ENCODE measurements at places on chromosomes 16 and 17.
A peak's percentile ranks its signal among the peaks of the same experiment; 100 is the strongest.

DNA sequence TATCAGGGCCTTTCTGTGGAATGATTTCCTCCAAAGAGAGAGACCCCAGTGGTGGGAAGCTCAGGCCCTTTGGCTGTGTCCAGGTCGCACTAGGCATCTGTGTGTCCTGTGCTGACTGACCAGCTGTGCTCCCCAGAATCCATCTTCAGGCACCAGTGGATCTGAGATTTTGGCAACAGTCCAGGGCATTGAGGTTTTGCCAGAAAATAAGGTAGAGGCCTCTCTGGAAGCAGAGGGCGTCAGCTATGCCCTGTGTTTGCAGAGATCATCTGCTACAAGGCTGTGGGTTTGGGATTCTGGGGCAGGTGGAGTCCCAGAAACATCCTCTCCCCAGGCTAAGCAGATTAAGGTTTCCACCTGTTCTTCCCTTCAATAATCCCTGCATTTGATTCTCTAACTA, 57.5 kb upstream of the TOB1 start:
- no peak for DNase-seq

GRCh38 chr17:12358477-12358876, 307.2 kb upstream of the MYOCD start:
- DNase-seq = no peak

- DNase-seq = no peak
These were observed 30.7 kb upstream of the RPTOR start for GRCh38 chr17:80513892-80514291.

- no peak for DNase-seq
These were observed 4.6 kb upstream of the MFSD6L start for GRCh38 chr17:8803531-8804420.

- no peak for DNase-seq
These were observed 62.8 kb upstream of the GCSH start for GRCh38 chr16:81158964-81159363.

DNA sequence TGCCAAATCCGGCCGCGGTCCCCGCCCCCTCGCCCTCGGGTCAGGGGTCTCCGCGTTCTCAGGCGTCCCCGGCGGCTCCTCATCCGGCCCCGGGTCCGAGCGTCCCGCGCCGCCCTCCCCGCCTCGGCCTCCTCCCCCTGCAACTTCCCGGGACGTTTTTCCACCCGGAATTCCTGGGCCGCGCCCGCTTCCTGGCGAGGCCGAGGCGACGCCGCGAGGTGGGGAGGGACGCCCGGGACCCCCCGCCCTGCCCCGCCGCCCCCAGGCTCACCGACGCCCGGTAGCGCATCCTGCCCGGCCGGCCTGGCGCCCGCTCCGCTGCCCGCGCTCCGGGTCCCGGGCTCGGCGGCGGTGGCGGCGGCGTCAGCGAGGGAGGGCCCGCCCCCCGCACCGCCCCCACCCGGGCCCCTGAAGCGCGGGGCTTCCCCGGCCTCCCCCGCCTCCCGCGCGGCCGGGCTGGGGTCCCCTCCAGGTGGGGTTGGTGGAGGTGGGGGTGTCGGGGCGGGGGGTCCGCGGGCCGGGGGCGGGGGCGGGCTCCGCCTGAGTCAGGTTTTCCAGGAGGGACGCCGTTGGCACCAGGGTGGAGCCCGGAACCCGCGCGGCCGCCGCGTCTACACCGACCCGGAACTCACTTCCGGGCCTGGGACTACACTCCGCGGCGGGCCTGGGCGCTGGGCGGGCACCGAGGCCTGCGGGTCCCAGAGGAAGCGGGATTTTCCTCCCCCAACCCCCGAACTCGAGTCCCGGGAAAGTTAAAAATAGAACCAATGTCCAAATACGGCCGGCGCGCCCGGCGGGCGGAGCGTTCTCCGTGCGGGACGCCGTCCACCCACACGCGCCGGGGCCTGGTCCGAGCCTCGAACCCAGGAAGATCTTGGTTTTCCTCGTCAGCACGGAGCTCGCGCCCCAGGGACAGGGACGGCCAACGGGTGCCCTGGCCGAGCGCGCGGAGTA, 6.8 kb downstream of the MYO1C start:
- peak; percentile 39 for DNase-seq

DNA sequence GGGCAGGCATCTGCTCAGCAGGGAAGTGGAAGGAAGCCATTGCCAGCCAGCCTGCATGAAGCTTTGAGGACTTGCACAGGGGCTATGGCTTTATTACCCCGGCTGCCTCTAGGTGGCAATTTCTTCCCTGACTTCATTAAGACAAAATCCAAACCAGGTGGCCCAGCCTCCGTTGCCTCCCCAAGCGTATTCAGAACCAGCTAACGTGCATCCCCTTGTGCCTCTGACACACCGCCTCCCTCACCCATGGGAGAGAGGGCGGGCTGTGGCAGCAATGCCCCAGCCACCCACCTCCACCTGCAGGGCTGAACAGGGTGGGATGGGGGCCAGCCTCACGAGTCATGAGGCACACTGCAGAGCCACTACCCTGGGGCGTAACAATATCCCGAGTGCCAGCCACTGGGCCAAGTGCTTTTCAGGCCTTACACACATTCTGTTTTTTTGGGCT, 6.8 kb downstream of the KIFC3 start:
- DNase-seq = peak; percentile 21

- DNase-seq = no peak
These were observed 17.3 kb downstream of the PHLPP2 start for GRCh38 chr16:71707199-71707598.

GRCh38 chr17:8910969-8911604, 43.6 kb upstream of the PIK3R6 start:
- DNase-seq = no peak

- DNase-seq = no peak
These were observed 57.0 kb upstream of the INTS2 start for GRCh38 chr17:61984821-61985220.

DNA sequence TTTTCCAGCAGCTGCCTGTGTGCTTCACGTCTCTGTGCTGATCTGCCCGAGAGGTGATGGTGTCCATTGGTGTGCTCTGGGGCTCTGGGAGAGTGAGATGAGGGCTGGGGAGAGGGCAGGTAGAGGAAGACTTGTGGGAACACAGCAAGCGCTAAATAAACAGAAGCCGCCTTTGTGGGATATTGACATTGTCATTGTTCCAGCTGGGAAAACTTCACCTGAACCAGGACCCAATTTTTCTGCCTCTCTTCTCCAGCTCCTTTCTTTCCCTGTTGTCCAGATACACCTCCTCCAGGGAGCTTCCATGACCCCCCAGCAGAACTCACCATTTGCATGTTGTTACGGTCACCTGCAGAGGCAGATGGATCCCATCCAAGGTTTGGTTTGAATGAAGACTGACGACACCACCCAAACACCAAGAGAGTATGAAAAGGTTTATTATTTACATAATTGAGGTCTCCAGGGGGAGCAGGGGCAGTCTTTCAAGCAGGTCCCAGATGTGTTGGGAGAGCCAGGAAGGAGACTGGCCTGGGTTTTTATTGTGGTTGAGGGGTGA, 3.6 kb upstream of the ITGA3 start:
- no peak for DNase-seq

DNA sequence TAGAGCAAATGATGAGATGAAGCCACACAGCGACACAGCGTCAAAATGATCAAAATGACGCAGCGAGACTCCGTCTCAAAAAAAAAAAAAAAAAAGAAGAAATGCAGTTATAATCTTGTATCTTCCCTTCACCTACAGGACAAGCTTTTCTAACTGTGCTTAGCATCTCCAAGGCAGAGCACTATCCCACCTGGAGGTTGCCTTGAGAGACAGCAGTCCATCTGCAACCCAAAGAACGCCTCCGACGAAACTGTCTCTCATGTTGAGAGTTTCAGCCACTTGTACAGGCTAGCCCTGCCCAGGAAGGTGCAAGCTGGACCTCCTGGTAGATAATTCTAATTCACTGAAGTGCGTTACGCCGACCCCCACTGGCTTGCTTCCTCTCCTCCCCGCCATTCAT, 46.7 kb upstream of the GCSH start:
- no peak for DNase-seq

DNA sequence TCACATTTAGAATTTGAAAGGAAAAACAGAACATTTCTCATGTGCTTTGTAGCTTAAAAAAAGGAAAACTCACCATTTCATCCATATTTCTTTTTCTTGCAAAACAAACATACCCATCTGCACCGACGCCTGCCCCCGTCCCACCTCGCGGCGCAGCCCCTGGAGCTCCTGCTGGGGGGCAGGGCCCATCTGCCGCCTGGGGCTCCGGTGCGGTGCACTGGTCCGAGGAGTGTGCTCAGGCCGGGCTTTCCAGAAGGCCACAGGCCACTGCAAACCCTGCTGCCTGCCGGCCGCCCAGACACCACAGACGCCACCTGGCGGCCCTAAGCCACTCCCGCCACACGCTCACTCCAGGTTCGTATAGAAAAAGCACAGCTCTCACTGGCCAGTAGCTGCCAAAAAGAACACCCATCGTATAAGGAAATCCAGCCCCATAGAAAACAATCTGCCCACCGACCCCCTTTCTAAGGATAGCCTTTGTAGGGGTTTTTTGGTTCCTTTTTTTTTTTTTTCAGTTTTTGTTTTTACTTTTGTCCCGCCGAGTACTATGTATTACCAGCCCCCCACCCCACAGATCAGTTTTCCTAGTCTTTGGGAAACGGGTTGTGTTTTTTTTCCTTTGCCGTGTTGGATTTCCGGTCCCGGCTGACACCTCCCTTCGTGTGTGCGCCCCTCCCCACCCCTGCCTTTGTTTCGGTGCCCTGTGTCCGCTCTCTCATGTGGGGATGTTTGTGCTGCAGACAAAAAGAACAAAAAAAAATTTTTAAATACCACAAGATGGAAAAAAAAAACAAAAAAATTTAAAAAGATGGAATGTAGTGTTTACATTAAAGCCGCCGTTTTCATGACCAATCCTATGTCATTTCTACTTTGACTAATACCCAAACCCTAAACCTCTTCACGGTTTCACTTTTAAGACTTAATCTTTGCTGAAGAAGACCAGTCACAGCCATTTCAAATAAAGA, 68.8 kb downstream of the AMFR start:
- peak; percentile 51 for DNase-seq

DNA sequence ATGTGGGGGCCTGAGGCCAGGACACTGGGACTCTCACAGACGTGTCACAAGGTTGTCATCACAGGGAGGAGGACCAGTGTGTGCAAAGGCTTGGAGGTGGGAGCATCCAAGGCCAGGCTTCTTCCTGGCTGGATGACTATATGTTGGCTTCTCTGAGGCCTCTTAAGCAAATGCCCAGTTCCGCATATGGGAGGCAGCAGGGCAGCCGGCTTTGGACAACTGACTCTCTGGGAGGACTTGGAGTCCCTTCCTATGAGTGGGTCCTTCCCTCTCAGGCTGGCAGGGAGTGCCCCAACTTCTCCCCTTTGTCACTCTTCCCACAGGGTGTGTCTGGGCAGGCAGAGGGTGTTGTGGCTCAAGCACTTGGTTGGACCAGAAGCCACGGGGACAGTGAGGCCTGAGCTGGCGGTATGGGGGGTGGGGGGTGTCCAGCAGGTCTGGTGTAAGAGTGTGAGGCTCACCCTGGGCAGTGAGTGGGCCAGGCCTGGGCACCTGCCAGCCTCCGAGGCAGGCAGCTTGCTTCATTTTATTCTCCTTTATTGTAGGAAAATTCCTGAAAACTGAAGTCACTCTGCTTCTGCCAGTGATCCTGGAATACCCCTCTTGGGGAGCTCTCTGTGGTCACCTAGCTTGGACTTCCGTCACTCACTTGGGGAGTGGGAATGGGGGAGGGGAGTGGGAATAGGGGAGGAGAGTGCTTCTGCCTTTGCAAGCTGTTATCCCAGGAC, 14.9 kb downstream of the ADGRG1 start:
- no peak for DNase-seq

- DNase-seq = no peak
These were observed 7.3 kb upstream of the SERPINF2 start for GRCh38 chr17:1735418-1735817.

GRCh38 chr16:88005181-88005581, 53.9 kb downstream of the BANP start:
- DNase-seq = no peak

- no peak for DNase-seq
These were observed 16.6 kb downstream of the GPR179 start for GRCh38 chr17:38326996-38327792.

- no peak for DNase-seq
These were observed 143.9 kb upstream of the SHISA6 start for GRCh38 chr17:11097121-11097520.

DNA sequence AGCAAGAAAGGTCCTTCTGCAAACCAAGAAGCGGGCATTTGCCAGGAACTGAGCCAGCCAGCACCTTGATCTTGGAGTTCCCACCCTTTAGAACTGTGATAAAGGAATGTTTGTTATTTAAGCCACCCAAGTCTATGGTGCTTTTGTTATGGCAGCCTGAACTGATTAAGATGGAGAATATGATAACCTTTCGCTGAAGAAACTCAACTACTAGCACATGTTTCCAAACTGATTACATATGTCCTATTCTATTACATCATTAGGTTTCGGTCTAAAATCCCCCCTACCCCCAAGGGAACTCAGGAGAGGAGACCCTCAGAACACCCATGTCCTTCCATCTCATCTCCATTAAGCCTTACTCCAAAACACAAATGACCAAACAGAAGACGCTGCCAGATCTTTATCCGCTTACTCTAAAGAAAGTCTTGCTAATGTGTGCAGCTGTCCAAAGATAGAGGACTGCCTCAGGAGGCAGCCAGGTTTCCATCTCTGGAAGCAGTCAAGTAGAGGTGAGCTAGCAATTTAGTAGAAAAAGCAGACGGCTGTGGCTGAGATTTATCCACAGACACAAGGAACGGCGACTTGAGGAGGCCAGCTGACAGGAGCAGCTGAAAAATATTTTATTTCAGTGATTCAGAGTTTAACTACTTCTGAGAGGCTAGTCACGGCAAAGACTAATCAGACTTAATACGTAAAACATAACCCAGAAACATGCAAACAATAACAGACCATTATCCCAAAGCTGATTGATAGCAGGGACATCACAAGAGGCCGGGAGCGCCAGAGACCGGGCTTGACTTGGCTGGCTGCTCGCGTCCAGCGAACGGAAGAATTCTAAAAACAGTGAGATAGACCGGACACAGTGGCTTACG, 611.4 kb upstream of the CDH5 start:
- no peak for DNase-seq

DNA sequence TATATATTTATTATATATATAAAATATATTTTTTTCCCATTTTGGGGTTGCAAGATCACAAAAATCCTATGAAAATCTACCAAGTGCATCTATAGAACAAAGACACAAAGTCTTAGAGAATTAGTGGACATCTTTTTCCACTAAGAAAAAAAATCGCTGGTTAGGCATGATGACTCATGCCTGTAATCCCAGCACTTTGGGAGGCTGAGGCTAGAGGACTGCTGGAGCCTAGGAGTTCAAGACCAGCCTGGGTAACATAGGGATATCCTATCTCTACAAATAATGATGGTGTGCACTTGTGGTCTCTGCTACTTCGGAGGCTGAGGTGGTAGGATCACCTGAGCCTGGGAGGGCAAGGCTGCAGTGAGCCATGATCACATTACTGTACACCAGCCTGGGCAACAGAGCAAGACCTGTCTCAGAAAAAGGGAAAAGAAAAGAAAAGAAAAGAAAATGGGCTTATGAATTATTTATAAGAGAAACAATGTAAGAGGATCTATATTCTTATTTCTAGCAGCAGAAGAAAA, 185.1 kb upstream of the PSMD7 start:
- DNase-seq = no peak

GRCh38 chr17:49495842-49496182, 719 bp downstream of the NGFR start:
- no peak for DNase-seq

- DNase-seq = no peak
These were observed 74.3 kb downstream of the MMD start for GRCh38 chr17:55347341-55347740.

Measured in CD4-positive, alpha-beta T cell treated with Interleukin-6 at 100 ng/mL for 8 hours (primary cell).